ENCODE measurements at places on chromosomes 3 and 15. TPM values are rescaled to one million over a fixed set of nuclear protein-coding genes. Genes with fewer than 3 reads are reported as not detected.

DNA sequence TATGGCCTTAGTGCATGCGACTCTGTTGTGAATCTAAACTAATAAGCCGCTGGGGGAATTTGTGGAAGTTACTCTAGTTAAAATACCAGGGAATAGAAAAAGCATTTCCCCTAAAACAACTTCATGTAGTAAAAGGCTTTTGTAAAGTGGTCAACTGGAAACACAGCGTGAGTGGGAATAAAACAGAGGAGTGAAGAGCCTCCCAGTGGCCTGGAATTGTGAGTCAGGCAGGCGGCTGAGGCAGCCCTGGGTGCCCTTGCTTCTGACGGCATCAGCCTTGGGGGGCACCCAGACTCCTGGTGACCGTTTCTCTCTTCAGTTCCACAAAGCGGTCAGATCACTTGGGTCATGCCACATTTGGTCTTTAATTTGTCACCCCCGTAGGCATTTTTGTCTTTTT is 108.4 kb downstream of the GHSR start:
- DNase-seq = no peak

DNA sequence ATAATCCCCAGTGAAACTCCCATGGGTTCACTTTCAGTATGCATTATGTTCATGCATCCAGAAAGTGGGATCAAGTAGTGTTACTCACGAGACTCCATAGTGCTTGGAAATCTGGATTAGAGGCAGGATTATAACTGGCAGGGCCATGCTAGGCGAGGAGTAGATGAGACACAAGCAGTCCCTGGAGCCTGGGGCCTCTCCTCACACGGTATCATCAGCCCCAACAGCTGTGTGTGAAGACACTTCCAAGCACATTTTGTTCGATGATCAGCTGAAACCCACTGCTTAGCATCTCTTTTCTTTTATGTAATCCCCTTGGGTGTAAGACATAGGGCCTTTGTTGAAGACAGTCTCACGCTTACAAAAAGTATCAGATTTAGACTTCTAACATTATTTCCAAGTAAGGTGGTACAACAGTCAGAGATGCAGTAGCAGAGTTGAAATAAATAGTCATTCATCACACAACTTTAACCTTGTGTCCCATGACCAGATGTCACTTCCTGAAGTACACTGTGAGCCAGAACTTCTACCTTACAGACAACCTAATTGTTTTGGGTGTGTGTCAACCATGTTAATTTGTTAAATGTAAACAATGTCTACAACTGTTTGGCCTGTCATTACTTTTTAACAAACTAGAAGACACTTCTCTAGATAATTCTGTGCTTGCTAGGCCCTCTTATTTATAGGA is 116.9 kb downstream of the GADL1 start:
- DNase-seq = no peak

- no peak for DNase-seq
Observed at GRCh38 chr15:55627730-55628368, 39.7 kb upstream of the PYGO1 start.

- DNase-seq = peak; percentile 88
Observed at GRCh38 chr3:44359146-44359751, 20.7 kb downstream of the TCAIM start.

DNA sequence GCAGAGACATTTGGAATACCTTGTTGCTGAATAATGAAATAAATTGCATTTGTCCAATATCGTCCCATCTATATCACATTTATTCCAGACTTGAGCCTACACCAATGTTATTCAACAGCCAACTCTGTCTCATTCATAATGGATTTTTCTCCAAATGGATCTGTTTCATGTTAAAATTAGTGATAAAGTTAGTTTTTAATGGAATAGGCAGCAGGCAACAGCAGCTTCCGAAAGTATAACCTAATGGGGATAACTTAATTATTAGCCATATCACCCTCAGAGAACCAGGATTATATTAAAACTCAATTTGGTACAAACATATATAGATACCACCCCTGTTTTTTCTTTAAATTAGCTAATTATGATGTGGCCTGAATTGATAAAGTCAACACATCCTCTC is 86.5 kb upstream of the ICE2 start:
- DNase-seq = no peak

DNA sequence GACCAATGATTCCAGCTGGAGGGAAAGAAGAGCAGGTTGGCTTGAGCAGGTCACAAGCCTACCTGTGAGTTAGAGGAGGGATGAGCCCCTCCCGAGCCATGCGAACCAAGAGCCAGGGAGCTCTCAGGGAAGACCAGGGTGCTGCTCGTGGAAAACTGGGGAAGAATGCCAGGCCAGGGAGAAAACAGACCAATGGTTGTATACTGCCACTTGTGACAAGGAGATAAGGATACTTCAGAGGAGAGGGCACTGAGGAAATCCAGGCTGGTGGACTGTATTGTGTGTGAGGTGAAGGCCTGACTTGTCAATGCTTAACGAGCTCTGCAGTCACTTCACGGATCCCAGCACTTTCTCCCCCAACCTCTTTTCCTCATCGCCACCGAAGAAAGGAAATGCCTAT is 177.7 kb downstream of the SSR3 start:
- no peak for DNase-seq

GRCh38 chr3:133954717-133955360 is 59.2 kb upstream of the RAB6B start:
- no peak for DNase-seq

The AADACL2 gene
- not detected for total RNA-seq

The TMEM89 gene
- not detected for total RNA-seq

The CACNA2D2 gene
- 9.5 TPM for total RNA-seq

The ARL6 gene
- 8.1 TPM for total RNA-seq

Measured in neural progenitor cell (in vitro differentiated cells).